GM23248 (cell line): ENCODE measurements at places on chromosomes 12 and 14.

DNA sequence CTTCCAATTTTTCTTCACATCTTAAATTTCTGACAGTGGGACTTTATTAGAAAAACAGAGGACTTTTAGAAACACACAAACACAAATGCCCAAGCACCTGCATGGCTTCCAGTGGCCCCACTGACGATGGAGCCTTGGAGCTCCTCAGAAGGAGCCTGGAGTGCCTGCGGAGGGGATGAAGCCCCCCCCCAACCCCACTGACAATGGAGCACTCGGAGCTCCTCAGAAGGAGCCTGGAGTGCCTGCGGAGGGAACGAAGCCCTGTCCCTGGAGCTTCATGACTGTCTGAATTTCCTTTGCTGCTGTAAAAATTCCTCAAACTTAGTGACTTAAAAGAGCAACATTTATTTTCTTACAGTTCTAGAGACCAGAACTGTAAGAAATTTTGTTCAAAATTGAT lies 80.1 kb upstream of the VRK1 start:
- no peaks in the 10 kb centered on the region for H3K36me3 ChIP-seq
- no peak overlapping the region for H3K27ac ChIP-seq
- H3K27me3 ChIP-seq = peaks cover 3% of the 10 kb centered on the region; the same call in 1 of the 2 replicates
- no peak for DNase-seq
- H3K4me3 ChIP-seq = no peak overlapping the region

- H3K27ac ChIP-seq = no peak overlapping the region
- no peak overlapping the region for H3K4me3 ChIP-seq
- H3K27me3 ChIP-seq = no peaks in the 10 kb centered on the region
- H3K4me1 ChIP-seq = no peaks in the 10 kb centered on the region
- no peak for DNase-seq
These were observed 314.9 kb downstream of the SSPN start for GRCh38 chr12:26510354-26510674.

DNA sequence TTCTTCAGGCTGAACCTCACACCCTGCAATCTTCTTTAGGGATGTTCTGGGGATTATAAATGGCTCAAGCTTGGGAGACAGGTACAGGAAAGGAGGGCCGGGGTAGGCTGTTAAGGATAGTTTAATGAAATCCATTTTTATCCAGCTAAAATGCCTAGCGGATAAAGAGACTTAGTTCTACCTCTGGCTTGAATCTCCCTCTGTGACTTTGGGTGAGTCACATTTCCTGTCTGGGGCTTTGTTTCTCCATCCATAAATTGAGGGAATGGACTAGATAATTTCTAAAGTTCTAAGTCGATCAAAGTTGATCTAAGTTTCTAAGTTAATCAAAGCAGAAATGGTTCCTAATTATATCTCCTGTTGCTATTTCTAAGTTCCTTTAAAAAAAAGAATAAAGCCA lies 319.6 kb upstream of the E2F7 start:
- H3K27ac ChIP-seq = no peak overlapping the region
- DNase-seq = peak; percentile 33
- no peak overlapping the region for H3K4me3 ChIP-seq
- H3K27me3 ChIP-seq = no peaks in the 10 kb centered on the region
- peaks cover 16% of the 10 kb centered on the region; the same call in 1 of the 2 replicates for H3K4me1 ChIP-seq

- no peak for DNase-seq
- H3K27ac ChIP-seq = no peak overlapping the region
- H3K27me3 ChIP-seq = peaks cover 11% of the 10 kb centered on the region
- no peak overlapping the region for H3K4me3 ChIP-seq
These were observed 22.8 kb downstream of the FAIM2 start for GRCh38 chr12:49880756-49881414.

GRCh38 chr14:70422538-70422937 lies 5.6 kb upstream of the SYNJ2BP start:
- no peak for DNase-seq
- no peak overlapping the region for H3K27ac ChIP-seq
- H3K4me1 ChIP-seq = no peaks in the 10 kb centered on the region
- H3K36me3 ChIP-seq = no peaks in the 10 kb centered on the region
- H3K27me3 ChIP-seq = no peaks in the 10 kb centered on the region

DNA sequence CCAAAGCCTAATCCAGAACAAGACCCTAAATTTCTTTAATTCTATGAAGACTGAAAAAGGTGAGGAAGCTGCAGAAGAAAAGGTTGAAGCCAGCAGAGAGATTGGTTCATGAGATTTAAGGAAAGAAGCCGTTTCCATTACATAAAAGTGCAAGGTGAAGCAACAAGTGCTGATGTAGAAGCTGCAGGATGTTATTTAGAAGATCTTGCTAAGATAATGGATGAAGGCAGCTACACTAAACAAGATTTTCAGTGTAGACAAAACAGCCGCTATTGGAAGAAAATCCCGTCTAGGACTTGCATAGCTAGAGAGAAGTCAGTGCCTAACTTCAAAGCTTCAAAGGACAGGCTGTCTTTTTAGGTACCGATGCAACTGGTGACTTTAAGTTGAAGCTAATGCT lies 65.4 kb upstream of the AMIGO2 start:
- no peak overlapping the region for H3K27ac ChIP-seq
- no peaks in the 10 kb centered on the region for H3K36me3 ChIP-seq
- no peaks in the 10 kb centered on the region for H3K4me1 ChIP-seq

GRCh38 chr12:49865782-49866135 lies 22.9 kb upstream of the BCDIN3D start:
- peaks cover 7% of the 10 kb centered on the region; the same call in 1 of the 2 replicates for H3K4me1 ChIP-seq
- H3K27me3 ChIP-seq = 0 out of 2 replicates have a peak, but pooled peaks cover 5% of the 10 kb centered on the region
- H3K27ac ChIP-seq = no peak overlapping the region
- no peak overlapping the region for H3K4me3 ChIP-seq
- H3K36me3 ChIP-seq = no peaks in the 10 kb centered on the region
- DNase-seq = no peak

DNA sequence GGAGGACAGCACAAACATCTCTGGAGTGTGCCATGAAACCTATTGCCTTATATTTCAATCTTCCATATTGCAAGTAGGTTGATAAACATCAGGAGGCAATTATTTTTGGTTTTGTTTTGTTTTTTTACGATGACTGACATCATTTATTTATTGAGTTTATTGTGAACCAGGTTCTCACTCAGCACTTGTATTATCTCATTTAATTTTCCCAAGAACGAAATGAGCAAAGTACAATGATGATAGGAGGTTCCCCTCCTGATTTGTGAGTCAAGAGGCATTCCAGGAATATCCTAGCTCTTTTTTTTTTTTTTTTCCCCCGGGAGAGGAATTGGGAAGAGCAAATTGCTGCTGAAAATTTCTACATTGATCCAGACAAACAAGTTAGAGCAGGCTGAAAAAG lies 4.7 kb downstream of the SOCS2 start:
- DNase-seq = no peak
- no peak overlapping the region for H3K4me3 ChIP-seq
- peaks cover 34% of the 10 kb centered on the region for H3K4me1 ChIP-seq
- H3K36me3 ChIP-seq = peaks cover 31% of the 10 kb centered on the region

GRCh38 chr14:101076451-101077198 lies 173.1 kb upstream of the RTL1 start:
- peaks cover 20% of the 10 kb centered on the region for H3K4me1 ChIP-seq
- no peak for DNase-seq

- H3K36me3 ChIP-seq = no peaks in the 10 kb centered on the region
- H3K27me3 ChIP-seq = no peaks in the 10 kb centered on the region
These were observed 125.0 kb upstream of the DYRK2 start for GRCh38 chr12:67523538-67523937.

DNA sequence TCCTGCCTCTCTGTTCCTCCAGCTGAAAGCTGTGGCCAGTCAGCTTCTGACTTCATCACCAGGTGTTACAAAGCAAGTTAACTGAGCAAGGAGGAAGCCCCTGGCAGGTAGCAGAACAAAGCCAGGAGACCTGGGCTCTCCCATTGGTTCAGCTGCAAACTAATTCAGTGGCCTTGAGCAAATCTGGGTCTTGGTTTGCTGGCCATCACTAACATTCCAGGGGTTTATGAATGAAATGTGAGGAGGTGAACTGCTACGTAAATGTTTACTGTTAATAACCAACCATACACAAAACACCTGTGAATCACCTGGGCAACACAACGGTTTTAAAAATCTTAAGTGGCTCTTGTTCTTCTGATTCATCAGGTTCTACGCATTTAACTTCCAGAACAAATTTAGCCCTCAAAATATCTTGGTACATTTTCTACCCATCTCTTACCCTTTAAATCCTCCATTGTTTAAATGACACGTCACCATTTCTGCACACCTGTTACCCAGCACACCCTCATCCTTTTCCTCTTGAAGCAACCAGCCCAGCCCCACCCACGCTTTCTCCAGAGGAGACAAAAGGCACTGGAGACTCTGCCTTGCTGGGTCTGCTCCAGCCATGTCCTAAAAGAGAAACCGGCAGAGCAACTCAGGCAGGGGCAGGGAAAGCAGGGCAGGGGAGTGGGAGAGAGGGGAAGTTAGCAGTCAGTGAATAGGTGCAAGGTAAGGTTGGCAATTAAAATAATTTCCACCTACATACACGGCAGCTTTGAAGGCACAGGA lies 49.3 kb upstream of the TSPAN11 start:
- H3K4me3 ChIP-seq = no peak overlapping the region
- no peak overlapping the region for H3K27ac ChIP-seq
- DNase-seq = no peak
- peaks cover 22% of the 10 kb centered on the region; the same call in 1 of the 2 replicates for H3K27me3 ChIP-seq
- no peaks in the 10 kb centered on the region for H3K36me3 ChIP-seq

DNA sequence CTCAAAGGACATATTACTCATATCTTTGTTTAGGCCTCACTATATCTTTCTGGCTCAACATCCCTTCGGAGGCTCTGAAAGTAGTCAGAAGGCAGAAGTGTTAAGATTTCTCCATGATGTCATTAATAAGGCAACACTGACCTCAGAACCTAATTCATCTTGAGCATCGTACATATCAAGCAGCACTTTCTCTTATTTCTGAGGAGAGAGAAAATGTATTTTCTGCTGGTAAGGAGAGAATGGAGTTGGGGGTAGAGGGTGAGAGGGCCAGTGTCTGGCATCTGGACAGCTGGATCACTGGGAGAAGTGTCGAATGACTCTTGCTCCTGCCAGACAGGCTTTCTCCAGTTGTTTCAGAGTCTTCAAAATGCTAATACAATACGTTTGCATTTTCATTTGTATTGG lies 213.2 kb upstream of the PRICKLE1 start:
- H3K27me3 ChIP-seq = no peaks in the 10 kb centered on the region
- peaks cover 14% of the 10 kb centered on the region for H3K4me1 ChIP-seq
- H3K27ac ChIP-seq = no peak overlapping the region
- peak; percentile 38 for DNase-seq
- H3K4me3 ChIP-seq = no peak overlapping the region
- no peaks in the 10 kb centered on the region for H3K36me3 ChIP-seq

- H3K4me3 ChIP-seq = no peak overlapping the region
- no peaks in the 10 kb centered on the region for H3K4me1 ChIP-seq
These were observed 40.0 kb upstream of the RHOJ start for GRCh38 chr14:63164108-63164683.

DNA sequence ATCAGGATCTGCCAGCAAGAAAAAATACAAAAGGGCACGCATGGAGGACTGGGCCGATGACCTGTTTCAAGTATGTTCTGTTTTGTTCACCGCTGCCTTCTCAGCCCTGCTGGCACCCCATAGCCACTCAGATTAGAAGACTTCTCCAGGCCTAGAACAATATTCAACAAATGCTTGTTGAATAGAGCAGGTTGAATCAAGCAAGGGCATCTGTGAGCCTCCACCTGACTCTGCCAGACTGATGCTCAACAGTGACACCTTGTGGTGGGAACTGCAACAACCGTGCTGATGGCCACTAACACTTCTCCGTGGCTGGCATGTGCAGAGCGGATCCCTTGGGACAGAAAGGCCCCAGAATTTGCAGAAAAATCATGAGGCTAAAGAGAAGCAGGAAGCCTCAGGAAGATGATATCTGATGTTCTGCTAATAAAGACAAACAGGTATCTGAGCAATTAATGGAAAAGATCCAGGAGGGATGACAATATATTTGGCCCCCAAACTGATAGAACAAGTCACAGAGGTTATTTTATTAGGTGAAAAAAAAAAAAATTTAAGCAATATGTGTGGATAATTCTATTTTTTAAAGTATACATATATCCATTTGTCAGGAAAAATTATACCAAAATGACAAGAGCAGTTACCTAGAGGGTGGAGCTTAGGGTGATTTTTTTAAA lies 114.3 kb downstream of the KSR2 start:
- no peaks in the 10 kb centered on the region; the same call in 1 of the 2 replicates for H3K27me3 ChIP-seq
- no peak overlapping the region for H3K4me3 ChIP-seq
- no peak overlapping the region for H3K27ac ChIP-seq
- no peaks in the 10 kb centered on the region for H3K4me1 ChIP-seq

- H3K27ac ChIP-seq = no peak overlapping the region
- H3K36me3 ChIP-seq = no peaks in the 10 kb centered on the region
- H3K4me1 ChIP-seq = peaks cover 10% of the 10 kb centered on the region
- H3K27me3 ChIP-seq = peaks cover 10% of the 10 kb centered on the region; the same call in 1 of the 2 replicates
These were observed 218.8 kb downstream of the DAD1 start for GRCh38 chr14:22370084-22370847.

- DNase-seq = peak; percentile 81
- no peak overlapping the region for H3K4me3 ChIP-seq
- H3K27ac ChIP-seq = no peak overlapping the region
- peaks cover 16% of the 10 kb centered on the region for H3K27me3 ChIP-seq
- H3K36me3 ChIP-seq = no peaks in the 10 kb centered on the region
- no peaks in the 10 kb centered on the region for H3K4me1 ChIP-seq
These were observed 9.4 kb upstream of the KRT74 start for GRCh38 chr12:52582971-52583456.

GRCh38 chr14:42149609-42150261 lies 543.1 kb downstream of the LRFN5 start:
- no peak for DNase-seq
- H3K27me3 ChIP-seq = no peaks in the 10 kb centered on the region
- no peaks in the 10 kb centered on the region for H3K36me3 ChIP-seq
- no peaks in the 10 kb centered on the region for H3K4me1 ChIP-seq
- H3K27ac ChIP-seq = no peak overlapping the region

- no peak overlapping the region for H3K4me3 ChIP-seq
- H3K4me1 ChIP-seq = peaks cover 25% of the 10 kb centered on the region
- no peak for DNase-seq
- no peak overlapping the region for H3K27ac ChIP-seq
- H3K27me3 ChIP-seq = no peaks in the 10 kb centered on the region
These were observed 140.5 kb downstream of the OTOGL start for GRCh38 chr12:80239867-80240266.

DNA sequence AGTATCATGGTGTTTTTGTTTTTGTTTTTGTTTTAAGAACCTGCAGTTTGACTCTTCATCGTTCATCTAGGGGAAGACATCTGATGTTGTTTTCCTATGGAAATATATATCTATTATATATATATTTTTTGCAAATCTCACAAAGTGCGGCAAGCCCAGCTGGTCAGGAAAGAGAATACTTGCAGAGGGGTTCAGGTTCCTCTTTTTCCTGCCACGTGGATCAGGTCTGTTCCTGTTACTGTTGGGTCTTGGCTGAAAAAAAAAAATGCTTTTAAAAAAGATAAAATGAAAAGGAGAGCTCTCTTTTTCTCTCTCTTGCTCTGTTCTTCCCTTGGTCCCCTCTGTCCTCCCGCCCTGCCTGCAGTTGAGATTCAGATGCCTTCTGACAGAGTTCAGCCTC lies 179.4 kb upstream of the BCL2L14 start:
- no peaks in the 10 kb centered on the region for H3K27me3 ChIP-seq
- no peak for DNase-seq
- H3K4me1 ChIP-seq = no peaks in the 10 kb centered on the region
- H3K27ac ChIP-seq = no peak overlapping the region
- no peak overlapping the region for H3K4me3 ChIP-seq
- peaks cover 3% of the 10 kb centered on the region; the same call in 1 of the 2 replicates for H3K36me3 ChIP-seq

- no peaks in the 10 kb centered on the region for H3K36me3 ChIP-seq
- peak overlapping the region; percentile 76 for H3K27ac ChIP-seq
- H3K27me3 ChIP-seq = no peaks in the 10 kb centered on the region
- H3K4me3 ChIP-seq = no peak overlapping the region
- DNase-seq = no peak
These were observed 120.3 kb downstream of the CHST11 start for GRCh38 chr12:104576980-104577580.
